ENCODE measurements at places on chromosomes 7 and 10.

GRCh38 chr7:36408589-36408988, 18.9 kb downstream of the ANLN start:
- DNase-seq = no peak

DNA sequence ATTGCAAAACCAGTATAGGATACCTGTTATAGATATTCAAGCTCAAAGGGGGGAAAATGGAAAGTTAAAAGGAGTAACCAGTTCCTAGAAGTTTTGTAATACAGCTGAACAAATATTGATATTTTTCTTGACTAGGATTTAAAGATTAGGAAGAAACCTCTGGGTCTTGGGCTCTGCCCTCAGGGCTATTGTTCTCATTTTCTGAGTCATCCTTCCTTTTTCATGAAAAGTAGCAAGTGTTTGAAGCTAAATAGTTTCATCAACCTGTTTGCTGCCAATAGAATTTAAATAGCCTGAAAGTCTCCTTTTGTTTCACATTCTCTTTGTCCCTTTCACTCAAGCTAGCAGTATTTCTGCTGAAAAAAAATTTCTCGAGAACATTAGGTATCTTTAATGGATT, 1061.1 kb upstream of the GHITM start:
- DNase-seq = no peak

DNA sequence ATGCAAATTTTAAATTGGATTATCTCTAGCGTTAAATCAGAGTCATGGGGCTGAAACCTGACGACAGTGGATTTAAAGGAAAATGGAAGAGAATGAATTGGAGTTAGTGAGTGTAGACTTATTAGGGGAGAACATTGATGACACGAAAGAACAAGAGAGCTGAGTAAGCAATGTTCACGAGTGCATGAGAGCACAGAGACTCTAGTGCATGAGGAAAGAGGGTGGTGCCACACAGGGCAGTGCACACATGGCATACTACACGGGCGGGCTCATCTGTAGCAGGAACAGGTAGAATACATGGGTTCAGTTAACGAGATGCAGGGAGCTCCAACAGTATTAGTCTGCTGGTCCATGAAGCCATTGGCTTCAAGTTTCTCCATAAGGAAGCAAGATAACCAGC, 53.9 kb downstream of the USP6NL start:
- DNase-seq = no peak

DNA sequence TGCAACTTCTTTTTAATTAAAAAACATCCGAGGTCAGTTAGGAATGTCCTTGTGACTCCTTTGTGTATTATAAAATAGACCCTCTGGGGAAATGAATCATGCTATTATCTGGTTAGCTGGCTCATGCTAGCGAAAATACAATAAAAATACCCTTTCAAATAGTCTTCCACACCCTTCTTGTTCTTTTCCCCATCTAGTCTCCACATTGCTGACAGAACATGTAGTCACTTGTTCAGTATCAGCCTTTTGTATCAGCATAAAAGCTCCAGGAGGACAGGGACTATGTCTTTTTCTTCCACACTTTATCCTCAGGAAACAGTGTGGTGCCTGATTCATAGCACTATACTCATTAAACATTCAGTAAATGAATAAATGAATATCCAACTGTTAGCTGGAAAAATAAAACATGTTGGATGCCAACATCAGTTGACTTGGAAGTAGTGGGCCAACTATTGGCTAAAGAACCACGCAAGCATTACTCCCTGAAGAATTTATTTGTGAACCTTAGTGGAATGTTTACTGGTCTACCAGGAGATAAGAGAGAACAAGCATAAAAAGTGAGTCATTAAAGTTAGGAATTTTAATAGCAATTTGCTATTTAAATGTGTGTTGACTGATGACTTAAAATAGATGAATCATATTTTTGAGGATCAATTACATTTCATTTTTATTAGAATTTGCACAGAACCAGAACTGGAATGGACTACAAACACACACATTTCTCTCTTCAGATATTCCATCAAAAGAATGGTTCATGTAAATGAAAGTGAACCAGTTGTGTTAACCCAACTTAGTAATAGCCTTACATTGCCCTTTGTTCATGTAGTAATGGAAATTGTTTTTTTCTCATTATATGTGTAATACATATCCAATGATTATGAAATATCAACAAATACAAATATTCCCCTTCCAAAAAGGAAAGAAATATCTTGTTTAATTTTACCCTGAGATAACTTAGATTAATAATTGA, 129.6 kb downstream of the DKK1 start:
- no peak for DNase-seq

GRCh38 chr10:99854860-99855259, 72.4 kb downstream of the ABCC2 start:
- DNase-seq = no peak

- DNase-seq = no peak
Measured at GRCh38 chr7:141102436-141102835, 28.6 kb downstream of the TMEM178B start.

DNA sequence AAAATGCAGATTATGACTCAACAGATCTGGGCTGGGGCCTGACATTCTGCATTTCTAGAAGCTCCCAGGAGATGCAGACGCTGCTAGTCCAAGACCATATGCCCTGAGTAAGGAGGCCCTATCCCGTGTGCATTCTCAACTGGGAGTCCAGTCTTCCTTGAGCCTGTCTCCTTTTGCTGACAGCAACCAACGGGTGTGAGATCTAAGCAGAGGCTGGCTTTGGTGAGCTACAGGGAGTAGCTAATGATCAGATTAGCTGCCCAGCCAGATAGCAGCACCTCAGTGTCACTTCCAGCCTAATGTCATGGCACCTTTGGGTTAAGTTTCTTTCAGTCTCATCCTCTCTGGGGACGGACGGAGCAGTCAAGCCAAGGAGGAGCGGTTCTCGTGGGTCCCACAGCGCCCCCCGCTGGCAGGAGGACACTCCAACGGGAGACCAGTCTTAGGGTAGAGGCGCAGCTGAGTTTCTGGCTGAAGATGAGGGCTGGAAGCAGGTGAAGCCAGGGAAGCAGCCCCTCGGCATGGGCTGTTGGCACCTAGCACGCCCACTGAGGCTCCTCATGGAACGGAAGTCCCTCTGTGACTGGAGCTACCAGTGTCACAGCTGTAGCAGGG, 154.0 kb downstream of the CCDC3 start:
- no peak for DNase-seq

DNA sequence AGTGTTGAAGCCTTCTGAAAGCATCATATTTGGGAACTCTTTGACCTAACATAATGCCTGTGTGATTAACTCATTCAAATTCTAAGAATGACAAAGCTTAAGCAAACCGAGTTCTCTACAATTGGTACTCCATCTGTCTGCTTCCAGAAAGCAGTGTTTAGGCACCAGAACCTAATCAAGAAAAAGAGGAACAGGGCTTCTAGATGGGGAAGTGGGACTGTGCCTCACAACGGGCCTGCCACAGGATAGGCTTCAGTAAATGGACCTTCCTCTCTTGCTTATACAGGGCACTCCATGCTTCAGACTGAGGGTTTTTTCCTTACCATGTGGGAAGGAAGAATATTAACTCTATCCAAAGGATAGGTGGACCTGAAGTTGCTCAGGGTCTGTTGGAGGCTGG, 808.1 kb downstream of the XPNPEP1 start:
- no peak for DNase-seq

- no peak for DNase-seq
Measured at GRCh38 chr7:84412161-84412969, 217.8 kb upstream of the SEMA3A start.

DNA sequence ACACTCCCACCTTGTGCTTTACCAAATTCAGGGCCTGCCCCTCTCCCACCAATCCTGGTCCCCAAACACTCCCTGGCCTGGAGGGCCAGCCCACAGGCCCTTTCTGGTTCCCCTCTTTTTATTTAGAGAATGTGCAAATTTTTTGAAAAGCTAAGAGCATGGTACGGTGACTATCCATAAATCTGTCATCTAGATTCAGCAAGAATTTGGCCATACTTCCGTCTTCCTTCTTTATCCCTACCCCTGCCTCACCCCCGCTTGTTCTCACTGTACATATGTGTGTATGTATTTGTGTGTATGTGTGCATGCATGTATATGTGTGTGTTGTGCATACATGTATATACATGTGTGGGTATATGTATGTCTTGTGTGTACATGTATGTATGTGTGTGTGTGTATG, 8.1 kb upstream of the TBRG4 start:
- no peak for DNase-seq

GRCh38 chr10:121681997-121682687, 83.9 kb upstream of the FGFR2 start:
- no peak for DNase-seq

GRCh38 chr10:101969412-101969922, 86.5 kb downstream of the ARMH3 start:
- DNase-seq = no peak

DNA sequence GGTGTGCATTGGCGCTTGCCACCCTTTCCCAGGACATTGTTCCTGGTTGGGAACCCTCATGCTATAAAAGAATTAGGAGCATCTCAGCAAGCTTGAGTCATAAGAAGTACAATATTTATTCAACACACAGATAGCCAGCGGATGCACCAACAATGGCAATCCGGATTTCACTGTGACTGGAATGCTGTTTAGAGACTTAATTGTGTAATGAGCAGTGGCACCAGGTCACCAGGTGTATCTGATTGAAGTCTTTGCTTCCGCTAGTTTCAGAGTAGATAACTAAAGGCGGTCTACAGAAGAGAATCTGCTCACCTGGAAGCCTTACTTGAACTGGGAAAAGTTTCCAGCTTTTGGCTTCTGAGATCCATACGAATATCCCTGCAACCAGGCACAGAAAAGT, 772.3 kb upstream of the GHITM start:
- DNase-seq = no peak

DNA sequence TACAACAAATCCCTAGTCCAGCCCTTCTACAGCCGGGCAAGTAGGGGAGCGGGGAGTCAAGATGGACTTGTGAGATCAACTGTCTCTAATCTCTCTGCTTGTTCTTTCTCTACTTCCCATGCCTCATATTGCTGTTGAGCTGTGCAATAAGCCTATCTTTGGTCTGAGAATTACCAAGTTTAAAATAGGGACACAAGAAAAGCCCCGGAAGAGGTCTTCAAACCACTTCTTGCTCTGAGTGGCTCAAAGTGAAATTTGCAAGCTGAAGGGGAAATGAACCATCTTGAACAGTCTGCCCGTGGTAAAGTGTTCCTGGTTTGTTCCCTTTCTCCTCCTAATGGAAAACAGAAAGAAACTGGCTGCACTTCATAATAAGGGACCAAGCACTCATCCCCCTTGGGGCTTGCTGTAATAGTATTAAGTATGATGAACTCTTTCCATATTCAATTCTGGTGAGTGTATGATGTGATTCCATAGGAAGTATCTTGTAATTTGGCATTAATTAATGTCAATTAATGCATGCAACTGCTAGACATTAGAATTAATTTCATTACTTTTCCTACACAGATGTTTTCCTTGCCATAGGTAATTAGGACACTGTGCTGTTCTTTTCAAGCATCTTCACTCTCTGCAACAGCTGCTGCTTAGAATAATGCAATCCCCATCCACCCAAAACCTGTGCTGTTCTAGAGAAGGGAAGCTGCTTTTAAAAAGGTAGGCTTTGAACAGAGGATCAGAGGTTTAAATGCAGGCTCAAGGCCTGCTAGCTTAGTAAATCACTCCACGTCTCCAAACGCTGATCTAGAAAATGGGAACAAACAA, 449.6 kb downstream of the SORCS1 start:
- DNase-seq = no peak

DNA sequence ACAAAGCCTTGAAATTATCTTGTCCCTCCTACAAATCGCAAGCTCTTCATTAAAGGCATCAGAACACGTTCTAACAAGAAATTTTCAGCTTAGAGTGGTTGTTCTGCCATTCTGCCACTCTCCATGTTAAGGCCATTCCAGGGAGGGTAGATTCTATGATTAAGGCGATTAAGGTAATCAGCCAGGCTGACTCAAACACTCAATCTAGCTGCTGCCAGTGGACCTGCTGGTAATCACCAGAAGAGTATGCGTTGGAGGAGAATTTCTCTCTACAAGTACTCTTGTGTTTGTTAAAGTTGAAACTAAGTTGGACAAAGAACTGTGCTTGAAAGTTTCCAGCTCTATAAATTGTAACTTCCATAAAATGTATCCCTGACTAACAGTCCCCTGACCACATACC, 149.2 kb upstream of the COL1A2 start:
- no peak for DNase-seq

- no peak for DNase-seq
Measured at GRCh38 chr7:98024075-98024474, 34.1 kb upstream of the OCM2 start.

DNA sequence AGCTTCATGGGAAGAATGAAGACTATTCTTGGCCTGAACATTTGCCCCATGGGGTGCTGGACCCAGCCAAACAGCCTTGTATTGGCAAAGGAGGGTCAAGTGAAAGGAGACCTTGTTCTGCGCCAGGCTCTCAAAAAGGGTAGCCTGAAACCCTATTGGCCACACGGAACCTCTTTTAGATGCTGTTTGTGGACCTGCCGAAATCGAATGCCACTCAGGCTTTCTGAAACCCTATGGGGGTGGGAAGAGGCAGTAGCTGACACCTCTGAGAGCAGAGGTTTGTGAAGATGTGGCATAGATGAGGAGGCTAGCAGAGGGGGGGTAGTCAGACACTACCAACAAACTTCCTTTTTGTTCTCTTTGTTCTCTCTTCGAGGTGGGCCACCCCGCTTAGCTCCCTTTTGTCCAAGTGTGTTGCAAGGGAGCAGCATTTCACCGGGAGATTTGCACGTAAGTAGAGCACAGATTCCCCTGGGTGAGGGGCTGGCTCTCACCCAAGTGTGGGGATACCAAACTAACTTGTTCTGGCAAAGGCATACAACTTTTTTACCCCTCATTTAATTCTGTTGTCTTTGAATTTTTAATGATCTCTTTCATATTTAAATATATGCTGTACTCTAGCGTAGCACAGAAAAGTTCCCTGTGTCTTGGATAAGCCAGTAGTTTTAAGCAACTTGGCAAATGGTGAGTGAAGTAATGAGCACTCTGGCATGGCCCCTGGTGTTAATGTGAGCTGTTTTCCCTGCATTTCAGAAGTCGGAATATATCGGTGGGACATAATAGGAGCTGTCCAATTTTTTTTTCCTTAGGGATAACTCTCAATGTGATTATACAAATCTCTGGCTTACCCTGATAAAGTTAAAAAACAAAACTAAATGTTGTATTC, 107.7 kb downstream of the SEPTIN7 start:
- no peak for DNase-seq

All from activated gamma-delta T cell treated with anti-CD3 and anti-CD28 coated beads, Interleukin-2, amount 50 U/mL, for 16 hours (primary cell).